ENCODE measurements at places on chromosomes 12 and 14.

GRCh38 chr12:50862316-50862715 is 19.6 kb downstream of the TMPRSS12 start:
- DNase-seq, result no peak

GRCh38 chr12:6961695-6962284 is 8.7 kb downstream of the PHB2 start:
- no peak for DNase-seq

- DNase-seq, result no peak
Measured at GRCh38 chr14:55070981-55071411, 19.5 kb downstream of the MAPK1IP1L start.

GRCh38 chr14:22565391-22565945 is 23.6 kb downstream of the DAD1 start:
- DNase-seq, result no peak

- DNase-seq, result no peak
Measured at GRCh38 chr14:33364466-33364865, 425.8 kb downstream of the NPAS3 start.

DNA sequence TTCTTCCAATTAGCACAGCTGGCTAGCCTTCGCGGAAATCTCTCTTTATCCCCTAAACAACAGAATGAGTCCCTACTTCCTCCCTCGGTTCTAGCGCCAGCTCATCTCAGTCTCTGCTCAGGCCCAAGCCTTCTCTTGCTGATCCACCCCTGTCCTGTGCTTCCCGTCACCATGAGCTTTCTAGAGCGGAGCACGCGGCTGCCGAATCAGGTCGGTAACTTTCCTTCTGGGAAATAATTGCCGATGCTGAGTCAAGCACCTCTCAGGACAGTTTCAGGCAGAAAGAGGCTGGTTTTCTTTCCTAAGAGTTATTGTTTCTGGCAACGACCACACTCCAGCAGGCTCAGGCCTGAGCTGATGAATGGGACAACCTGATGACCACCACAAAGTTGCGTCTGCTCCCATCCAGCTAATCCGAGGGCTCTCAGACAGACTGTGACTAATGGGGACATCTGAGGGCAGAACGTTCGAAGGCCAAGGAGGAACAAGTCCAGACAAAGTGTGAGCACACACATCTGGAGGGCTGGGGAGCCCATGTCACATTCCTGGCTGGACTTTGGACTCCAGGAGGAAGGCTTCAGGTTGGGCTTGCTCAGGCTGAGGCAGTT is 13.6 kb upstream of the GPR68 start:
- no peak for DNase-seq

DNA sequence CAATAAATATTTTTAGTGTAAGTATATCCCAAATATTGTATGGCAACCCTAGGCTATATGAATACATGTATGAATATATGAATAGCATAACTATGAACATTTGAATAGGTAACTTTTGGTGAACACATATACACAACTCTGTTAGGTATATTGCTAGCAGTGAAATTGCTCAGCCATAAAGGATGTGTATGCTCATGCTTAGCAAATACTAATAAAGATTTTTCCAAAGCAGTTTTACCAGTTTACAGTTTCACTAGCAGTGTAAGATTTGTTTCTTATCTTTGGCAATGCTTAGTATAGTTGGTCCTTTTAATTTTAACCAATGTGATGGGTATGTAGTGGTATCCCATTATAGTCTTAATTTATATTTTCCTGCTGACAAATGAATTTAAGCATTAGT is 5.3 kb upstream of the DAAM1 start:
- no peak for DNase-seq

GRCh38 chr14:100567009-100567876 is 20.0 kb downstream of the BEGAIN start:
- DNase-seq, result no peak

DNA sequence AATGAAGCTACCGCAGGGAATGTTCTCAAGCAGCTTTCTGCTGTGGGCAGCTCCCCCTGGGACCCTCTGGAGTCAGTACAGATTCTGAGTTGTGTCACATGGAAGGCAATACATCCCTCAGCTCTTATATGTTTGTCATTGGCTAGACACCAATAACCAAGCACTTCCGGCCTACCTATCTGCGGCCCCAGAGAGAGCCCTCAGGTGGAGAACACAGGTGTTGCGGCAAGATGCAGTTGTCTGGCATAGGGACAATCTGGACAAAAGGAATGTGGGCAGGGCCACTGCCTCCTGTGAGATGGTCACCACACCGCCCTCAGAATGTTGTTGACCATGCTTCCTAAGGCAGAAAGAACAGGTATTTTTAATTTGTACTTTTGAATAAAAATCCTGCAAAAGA is 118.7 kb downstream of the BRMS1L start:
- no peak for DNase-seq

GRCh38 chr14:35342489-35343010 is 50.4 kb downstream of the PSMA6 start:
- no peak for DNase-seq

- DNase-seq, result no peak
Measured at GRCh38 chr12:9651265-9651729, 18.2 kb upstream of the CLEC2D start.

GRCh38 chr12:26823390-26823789 is 9.6 kb downstream of the ITPR2 start:
- no peak for DNase-seq

DNA sequence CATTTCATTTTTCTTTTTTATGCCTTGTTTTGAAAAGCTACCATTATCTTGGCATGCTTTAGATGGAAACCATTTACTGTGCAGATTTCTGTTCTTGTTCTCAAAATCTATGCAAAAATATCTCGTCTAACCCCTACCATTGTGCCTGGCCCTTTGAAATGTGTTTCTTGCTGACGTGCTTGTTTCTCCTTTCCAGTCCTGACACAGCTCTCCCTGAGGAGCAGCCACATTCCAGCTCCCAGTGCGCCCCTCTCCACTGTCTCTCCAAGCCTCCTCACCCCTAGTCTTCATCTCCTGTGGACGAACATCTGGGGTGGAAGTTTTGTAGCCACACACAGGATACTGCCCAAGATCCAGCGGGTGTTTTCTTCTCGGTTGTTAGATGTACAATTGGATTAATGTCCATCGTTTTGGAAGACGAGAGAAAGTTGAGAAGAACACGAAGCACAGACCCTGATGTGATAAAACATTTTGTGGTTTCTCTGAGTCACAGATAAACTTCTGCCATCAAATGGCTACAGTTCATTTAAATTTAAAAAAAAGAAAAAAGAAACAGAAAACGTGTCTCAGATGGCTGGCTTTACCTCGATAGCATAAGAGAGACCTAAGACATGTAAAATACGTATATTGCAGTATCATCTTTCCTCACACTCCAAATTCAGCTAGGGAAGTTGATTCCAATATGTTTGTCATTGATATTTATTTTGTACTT is 21.9 kb upstream of the FGD4 start:
- no peak for DNase-seq

DNA sequence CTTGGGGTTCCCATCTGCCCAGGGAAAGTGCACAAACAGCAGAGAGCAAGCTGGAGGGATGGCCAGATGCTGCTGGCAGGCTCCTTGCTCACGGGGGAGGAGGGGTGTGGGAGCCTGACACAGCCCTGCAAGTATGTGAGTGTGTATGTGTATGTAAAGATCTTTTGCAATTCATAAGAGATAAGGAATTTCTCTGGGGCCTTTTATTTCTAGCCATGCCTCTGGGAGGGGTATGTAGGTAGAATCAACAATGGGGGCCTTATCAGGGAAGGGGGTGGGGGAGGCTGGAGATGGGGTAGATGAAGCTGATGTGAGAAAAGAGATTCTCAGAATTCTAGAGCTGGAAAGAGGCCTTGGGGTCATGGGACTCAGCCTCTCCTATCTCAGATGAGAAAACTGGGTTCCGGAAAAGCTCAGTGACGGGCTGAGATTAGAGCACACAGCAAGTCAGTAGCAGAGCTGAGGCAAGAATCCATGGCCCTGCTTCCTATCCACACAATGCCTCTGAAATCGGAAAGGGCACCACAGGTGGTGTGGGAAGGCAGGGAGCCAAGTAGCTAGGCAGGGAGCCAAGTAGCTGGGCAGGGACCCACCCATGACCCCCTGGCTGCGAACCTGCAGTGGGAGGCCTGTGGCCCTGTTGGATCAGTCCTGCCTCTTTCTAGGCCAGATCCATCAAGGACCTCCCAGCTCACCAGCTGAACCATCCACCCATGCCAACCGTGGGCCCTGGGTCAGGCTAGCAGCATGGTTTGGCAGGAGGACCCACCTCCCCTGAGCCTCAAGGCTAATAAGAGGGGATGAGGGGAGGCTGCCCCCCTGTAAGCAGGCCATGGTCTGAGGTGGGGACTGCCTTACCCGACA is 54.7 kb downstream of the PLEKHG3 start:
- DNase-seq, result no peak

DNA sequence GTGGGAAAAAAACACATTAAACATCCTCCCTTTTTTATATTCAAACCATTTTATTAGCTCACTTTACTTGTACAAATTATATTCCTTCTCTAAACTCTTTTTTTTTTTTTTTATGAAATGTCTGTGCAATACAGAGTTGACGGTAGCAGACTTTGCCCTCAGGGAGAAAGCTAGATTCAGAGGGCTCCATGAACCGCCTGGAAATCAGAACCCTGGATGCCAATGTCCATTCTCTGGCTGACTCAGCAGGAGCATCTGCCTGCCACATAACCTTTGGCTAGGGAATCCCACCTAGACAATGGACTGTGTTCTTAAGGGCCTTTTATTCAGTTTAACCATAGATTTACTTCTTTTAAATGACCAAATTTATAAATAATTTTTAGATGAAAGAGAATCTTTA is 467.0 kb downstream of the MDGA2 start:
- no peak for DNase-seq

DNA sequence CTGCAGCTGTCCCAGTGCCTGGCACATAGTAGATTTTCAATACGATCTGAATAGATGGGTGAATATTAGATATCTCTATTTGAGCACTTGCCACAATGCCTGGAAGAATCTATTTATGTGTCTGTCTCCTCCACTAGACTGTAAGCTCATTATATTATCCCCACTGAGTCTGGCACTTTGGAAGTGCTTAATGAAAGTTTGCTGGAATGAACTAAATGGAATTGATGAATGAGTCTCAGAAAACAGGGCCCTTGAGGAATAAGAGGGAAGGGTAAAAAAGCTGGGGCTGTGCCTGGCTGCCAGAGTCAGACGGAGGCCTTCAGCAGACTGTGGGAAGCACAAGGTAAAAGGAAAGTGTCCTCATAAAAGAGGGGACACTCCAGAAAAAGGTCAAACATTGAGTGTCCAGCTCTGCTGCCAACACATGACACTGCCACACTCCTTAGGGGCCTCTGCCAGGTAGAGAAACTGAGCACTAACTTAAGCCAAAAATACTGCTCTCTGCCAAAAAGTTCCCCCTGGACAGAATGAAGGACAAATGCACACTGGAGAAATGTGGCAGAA is 39.3 kb downstream of the GLT8D2 start:
- no peak for DNase-seq

- no peak for DNase-seq
Measured at GRCh38 chr12:62210422-62210821, 49.8 kb upstream of the USP15 start.

DNA sequence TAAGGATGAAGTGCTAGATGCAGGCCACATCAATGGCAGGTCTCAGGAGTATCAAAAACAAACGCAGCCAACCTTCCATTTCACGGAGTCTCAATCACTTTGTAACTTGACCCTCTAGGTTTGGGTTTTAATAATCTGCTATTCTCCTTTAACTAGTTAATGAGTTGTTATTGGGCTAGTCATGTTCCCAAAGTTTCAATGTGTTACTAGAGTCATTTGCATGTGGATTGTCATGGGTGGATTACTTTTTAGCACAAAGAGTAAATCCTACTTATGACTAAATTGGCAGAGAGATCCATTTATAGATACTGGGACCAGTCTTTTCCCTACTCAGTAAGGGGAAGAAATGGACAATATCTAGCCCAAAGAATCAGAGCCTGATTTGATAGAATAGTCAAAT is 151.0 kb downstream of the BCAT1 start:
- no peak for DNase-seq

DNA sequence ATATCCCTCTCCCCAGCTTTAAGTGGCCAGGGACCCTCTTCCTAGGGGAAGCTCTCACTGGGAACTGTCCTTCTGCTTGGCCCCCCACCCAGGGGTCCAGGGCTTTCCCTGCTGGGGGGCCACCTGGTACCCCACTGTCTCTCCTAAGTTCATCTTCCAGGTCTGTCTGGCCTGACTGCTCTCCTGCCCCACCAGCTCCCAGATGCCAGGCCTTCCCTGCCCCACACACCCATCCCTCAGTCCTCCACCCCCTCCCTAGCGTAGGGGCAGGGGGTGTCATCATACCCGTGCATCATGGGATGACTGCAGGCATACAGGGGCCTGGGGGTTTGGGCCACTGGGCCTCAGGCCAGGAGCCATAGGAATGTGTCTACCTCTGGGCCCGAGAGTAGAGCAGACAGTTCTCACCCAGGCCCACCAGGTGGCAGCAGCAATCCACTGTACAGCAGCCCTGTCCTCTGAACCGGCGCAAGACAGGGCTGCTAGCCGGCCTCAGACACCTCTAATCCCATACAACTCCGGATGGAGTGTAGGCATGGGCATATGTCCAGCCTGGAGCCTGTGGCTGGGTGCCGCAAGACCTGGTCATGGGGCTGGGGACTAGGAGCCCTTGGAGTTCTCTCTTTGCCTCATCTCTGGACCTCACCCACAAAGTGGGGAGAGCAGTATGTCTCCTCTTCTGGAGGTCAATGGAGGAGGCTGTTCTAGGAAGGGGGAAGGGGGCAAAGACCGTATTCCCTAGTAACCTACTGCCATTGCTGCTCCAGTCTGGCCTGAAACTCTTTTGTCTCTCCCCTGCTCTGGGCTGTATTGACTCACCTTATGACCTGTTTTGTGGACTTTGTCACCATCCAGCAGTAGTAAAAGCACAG is 10.0 kb upstream of the SMARCD1 start:
- DNase-seq, result peak; percentile 75

- no peak for DNase-seq
Measured at GRCh38 chr14:104080376-104081260, 4.9 kb upstream of the ASPG start.

- DNase-seq, result peak; percentile 19
Measured at GRCh38 chr12:52566847-52567291, 6.8 kb downstream of the KRT74 start.

GRCh38 chr14:70422538-70422937 is 5.6 kb upstream of the SYNJ2BP start:
- no peak for DNase-seq

GRCh38 chr12:101719566-101719965 is 19.7 kb downstream of the SYCP3 start:
- DNase-seq, result no peak

- no peak for DNase-seq
Measured at GRCh38 chr14:64940336-64940910, 2.1 kb downstream of the GPX2 start.

DNA sequence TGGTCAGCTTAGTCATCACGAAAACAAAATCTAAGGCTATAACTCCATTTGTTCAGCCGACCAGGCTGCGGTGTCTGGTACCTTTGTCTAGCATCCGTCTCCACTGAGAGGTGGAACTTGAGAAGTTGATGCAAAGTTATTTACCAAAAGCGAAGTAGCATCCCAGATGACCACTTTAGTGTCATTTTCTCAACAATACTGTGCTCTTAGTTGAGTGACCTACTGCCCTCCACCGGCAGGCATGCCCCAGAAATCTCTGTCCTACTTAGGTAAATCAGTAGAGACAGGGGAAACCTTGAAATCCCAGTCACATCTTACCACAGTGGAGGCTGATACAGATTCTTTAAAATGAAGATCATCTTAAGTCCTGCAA is 1.3 kb upstream of the ST8SIA1 start:
- no peak for DNase-seq

All from activated CD8-positive, alpha-beta memory T cell treated with anti-CD3 and anti-CD28 coated beads for 48 hours (primary cell).